ENCODE measurements at places on chromosomes 5 and 9.

DNA sequence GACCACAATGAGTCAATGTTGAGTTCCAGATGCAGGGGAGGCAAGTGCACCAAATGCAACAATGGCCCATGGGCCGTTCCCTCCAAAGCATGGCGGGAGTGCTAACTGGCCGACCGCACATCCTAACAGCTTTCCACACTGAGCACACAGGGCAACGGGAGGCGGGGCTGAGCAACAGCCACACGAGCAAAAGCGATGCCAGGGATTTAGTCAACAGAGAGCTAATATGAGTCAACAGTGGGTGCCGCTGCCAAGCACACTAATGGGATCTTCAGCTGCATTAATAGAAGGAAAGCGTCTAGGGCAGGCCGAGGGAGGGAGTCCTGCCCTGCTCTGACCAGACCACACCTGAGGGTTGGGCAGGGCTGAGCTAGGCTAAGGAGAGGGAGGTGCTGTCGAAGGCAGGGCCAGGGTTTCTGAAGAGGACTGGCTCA, 4.6 kb downstream of the EPB41L4B start:
- peak; percentile 7 for DNase-seq

GRCh38 chr9:68999393-69000105, 14.4 kb downstream of the PRKACG start:
- peak; percentile 56 for DNase-seq

DNA sequence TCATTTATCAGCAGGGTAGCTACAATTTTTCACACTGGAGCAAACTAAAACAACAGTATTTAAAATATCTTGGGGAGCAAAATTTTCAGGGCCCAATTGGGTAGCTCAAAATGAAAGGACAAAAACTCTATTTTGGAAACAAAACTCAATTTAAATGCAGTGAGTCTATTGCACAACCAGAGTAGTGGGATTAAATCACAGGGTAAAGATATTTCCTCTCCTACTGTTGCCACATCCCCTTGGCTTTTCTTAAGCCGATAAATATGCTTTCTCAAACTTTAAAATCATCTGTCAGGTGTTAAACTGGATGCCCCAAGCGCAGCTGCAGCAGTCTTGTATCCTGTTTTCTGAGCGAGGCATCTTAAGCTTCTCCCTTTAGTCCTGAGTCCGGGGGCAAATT, 1474.3 kb upstream of the CDH9 start:
- DNase-seq, result peak; percentile 13

GRCh38 chr5:99355881-99356280, 427.1 kb upstream of the CHD1 start:
- DNase-seq, result no peak

DNA sequence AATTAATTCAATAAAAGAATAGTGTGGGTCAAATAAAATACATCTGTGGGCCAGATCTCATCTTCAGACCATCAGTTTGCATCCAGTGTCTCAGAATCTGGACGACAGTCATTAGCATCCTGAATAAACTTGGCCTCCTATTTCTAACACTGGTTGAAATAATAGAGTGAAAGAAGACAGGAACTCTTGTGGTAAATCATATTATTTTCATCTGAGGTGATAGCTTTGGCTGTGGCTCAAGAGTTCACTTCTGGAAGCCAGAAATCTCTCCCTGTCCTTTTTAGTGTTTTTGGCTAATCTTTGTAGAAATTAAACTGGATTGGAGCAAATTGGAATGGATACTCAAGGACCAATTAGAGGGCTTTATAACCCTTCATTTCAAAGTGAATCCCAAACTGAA, 63.4 kb upstream of the HMHB1 start:
- no peak for DNase-seq

GRCh38 chr5:74017112-74017511, 391.1 kb downstream of the ARHGEF28 start:
- peak; percentile 15 for DNase-seq

DNA sequence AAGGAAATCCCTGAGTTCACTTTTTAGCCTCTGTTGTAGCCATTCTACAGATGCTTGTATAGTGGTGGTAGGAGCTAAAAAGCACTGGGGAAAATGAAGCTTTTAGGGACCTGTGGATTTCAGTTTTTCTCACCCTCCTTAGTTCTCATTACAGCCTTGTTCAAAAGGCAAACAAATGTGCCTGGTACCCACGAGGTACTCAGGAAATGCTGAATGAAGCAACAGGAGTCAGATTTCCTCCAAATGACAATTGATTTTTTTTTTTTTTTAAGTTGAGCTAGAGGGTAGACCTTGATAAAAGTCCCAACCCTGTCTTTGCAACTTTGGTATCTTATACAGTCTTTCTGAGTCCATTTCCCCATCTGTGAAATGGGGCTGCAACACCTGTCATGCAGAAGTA, 21.3 kb upstream of the TMOD1 start:
- no peak for DNase-seq

DNA sequence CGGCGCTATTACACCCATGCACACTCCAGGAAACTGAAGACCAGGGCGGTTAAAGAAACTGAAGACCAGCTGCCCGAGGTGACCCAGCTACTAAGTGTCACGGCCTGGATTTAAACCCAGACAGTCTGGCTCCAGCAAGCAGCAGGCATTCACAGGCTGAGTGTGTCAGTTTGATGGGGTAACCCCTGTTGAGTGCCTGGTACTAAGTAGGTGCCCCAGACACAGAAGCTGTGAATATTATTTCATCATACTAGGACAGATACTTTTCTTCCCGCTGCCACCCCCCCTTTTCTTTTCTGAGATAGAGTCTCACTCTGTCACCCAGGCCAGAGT, 7.3 kb downstream of the ENG start:
- no peak for DNase-seq

GRCh38 chr9:113988385-113989016, 89.6 kb downstream of the AMBP start:
- DNase-seq, result no peak

DNA sequence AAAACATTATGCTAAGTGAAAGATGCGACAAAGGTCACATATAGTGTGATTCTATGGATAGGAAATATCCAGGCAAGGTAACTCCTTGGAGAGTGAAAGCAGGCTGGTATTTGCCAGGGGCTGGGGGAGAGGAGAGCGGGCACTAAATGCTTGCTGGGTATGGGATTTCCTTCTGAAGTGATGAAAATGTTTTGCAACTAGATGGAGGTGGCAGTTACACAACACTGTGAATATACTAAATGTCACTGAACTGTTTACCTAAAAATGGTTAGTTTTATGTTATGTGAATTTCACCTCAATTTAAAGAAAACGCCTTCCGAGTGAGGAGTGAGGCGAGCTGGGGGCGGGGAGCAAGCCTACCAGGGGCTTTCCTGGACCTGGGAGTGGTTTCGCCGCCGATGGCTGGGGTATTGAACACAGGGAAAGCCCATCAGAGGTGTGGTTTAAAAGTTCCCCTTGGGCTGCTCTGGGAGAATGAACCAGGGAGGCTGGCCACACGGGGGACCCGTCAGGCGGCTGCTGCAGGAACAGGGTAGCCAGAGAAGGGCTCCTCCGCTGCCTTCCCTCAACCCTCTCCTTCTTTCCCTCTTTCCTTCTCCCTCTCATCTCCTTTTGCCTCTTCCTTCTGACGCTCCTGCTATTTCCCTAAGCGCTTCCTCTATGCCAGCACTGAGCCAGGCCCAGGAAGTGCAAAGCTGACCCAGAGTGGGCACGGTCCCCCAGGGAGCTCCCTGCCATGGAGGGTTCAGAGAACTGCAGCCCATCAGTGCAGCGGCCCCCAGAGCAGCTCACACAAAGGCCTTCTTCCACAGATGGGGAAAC, 4.9 kb downstream of the AKNA start:
- DNase-seq, result peak; percentile 11

Measured in HCEC 1CT (cell line).